ENCODE measurements at places on chromosomes 12 and 14.

DNA sequence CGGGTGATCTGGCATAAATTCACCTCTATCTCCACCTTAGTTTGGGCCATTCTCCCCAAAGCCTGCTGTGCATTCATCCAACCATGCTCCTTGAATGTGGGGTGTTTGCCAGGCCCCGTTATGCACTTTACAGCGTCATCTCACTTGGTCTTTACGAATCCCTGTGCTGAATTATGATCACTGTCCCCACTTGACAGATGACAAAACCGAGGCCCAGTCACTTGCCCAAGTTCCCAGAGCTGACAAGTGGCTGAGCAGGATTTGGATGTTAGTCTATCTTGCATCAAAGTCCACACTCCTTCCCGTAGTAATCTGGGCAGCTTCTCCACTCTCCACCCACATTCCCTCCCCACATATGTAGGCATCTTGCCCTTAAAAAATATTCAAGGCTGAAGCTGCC, 44.8 kb downstream of the WSCD2 start:
- DNase-seq = no peak

DNA sequence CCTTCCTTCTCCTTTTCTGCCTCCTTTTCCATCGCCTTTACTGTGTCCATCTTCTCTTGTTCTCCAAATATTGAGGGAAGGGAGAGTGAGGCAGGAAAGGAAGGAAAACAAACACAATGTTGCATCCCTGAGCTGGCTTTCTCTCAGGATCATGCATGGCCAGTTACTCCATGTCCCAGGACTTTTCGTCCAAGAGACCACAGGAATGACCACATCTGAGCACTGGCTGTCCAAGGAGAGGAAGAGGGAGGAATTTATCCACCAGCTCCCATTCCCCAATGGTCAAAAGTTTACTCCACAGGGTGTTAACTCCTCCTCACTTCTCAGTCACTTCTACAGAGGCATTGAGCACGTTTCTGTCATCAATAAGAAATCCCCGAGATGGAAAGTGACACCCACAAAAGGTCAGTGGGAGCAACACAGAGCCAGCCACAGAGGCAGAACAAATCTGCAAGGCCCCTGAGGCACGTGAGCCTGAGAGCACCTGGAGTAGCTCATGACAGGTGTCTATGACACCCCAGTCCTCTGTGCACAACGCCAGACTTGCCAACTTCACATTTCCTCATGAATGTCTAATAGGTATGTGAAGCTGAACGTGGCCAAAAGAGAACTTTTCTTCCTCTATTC, 177.3 kb upstream of the NUDT4 start:
- no peak for DNase-seq

GRCh38 chr12:128844031-128844635, 9.1 kb upstream of the GLT1D1 start:
- DNase-seq = no peak

DNA sequence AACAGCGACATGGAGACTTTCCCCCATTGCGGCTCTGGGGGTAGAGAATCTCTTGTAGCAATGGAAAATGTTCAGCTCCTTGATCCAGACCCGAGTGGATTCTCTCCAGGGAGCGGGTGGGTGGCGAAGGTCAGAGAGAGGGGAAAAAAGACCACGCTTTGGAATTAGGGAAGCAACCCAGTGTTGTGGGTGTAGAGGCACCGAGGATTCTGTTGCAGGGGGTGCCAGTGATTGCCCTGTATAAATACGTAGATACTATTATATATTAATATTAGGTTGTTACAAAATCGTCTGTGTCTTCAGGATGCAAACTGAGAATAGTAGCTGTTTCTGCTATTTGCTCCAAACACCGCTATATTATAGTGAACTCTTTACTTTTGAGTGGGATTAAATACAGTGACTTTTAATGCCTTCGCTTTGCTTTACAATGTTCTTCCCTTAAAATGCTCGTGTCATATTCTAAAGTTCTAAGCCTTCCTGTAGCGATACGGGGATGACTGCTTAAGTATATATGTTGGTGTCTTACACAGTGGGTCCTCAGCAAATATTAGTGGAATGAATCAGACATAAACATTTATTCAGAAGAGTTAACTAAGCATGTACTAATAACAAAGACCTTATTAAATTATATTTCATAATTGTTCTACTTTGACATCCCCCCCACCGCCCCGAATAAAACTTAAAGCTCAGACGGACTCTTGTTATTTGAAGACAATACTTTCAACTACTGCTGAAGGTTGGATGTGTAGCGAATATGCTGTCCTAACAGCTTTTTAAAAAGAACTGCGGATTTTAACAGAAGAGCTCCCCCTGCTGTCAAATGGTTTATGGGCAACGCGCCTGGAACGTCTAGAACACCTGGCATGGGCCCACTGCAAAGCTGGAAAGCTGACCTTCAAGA, 136.4 kb upstream of the KRAS start:
- peak; percentile 55 for DNase-seq

GRCh38 chr14:90569201-90569600, 172.4 kb downstream of the CALM1 start:
- DNase-seq = no peak

DNA sequence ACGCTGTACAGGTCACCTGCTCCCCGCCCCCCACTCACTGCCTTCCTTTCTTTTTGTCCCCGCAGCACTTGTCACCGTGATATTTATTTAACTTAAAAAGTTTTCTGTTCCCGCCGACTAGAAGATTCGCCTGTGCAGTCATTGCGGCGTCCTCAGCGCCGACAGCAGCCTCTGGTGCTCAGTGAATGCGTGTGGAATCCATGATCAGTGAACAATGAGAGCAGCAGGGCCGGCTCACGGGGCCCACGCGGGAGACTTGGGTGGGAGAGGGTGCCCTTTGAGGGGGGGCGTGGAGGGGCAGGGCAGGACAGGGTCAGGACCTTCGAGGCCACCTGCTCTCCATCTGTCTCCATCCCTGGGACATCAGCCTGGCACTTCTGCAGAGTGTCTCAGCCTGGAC, 24.5 kb downstream of the BEGAIN start:
- no peak for DNase-seq

- no peak for DNase-seq
These were observed 50.1 kb downstream of the ZC3H14 start for GRCh38 chr14:88612981-88613380.

DNA sequence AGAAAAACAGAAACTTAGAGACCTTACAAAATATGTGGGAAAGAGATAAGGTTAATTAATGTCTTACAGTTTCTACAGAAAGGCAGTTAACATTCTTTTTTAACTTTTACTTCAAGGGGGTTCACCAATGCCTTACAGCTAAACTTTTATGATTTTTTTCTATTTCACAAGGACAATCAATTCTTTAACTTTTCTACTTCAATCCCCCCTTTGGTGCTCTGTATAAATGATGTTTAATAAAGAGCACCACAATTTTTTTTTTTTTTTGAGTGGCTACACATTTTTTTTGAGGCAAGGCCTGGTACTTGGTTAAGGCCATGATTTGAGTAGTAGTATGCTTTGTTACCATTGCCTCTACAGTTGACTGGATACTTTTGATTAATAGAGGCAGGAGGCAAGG, 279.6 kb downstream of the PRKD1 start:
- DNase-seq = no peak

- no peak for DNase-seq
These were observed 89.0 kb downstream of the SLC24A4 start for GRCh38 chr14:92411941-92412340.

GRCh38 chr12:111445726-111446581, 40.2 kb downstream of the SH2B3 start:
- no peak for DNase-seq
